Activated CD4-positive, alpha-beta T cell treated with anti-CD3 and anti-CD28 coated beads, Interleukin-2, amount 10 ng/mL, durations not matched to agents 7 days and 5 days (primary cell): ENCODE measurements at places on chromosomes 4 and X.

- no peak for DNase-seq
Measured at GRCh38 chr4:5019274-5019673, at the start of gene CYTL1. CYTL1 (minus strand) TSS chr4:5019458; CDS start chr4:5019445, 13 bp downstream.

- no peak for DNase-seq
Measured at GRCh38 chr4:16136827-16137226, 53.0 kb upstream of the PROM1 start.

GRCh38 chr4:182276210-182277109, 33.3 kb downstream of the TENM3 start:
- DNase-seq, result no peak

DNA sequence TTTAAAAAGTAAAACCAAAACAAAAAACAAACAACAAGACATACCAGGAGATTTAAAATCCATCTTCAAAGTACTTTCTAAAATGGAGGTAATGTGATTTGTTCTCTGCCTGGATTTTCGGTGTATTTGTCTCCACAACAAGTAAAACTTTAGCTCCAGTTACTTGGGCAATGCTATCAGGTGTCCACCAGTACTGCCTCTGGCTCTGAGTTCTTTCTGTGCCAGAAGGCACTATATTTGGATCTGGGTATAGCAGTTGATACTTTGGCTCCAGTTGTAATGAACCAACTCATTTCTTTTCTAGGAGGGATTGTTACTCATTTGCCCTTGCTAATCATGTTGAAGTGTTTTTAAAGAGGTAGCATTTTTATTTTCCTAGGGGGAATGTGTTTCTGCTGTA, 9.5 kb upstream of the PDLIM5 start:
- no peak for DNase-seq

- no peak for DNase-seq
Measured at GRCh38 chr4:88813013-88813412, 115.4 kb upstream of the NAP1L5 start.

GRCh38 chr4:3396600-3396999, 45.2 kb upstream of the HGFAC start:
- no peak for DNase-seq
